CD4-positive, alpha-beta T cell treated with Interleukin-17A for 4 hours (primary cell): ENCODE measurements at places on chromosomes 12 and 14.

GRCh38 chr12:1213618-1214205 lies 222.7 kb downstream of the ERC1 start:
- DNase-seq, result no peak

- no peak for DNase-seq
Measured at GRCh38 chr14:31560759-31561154, 447 bp upstream of the NUBPL start.

DNA sequence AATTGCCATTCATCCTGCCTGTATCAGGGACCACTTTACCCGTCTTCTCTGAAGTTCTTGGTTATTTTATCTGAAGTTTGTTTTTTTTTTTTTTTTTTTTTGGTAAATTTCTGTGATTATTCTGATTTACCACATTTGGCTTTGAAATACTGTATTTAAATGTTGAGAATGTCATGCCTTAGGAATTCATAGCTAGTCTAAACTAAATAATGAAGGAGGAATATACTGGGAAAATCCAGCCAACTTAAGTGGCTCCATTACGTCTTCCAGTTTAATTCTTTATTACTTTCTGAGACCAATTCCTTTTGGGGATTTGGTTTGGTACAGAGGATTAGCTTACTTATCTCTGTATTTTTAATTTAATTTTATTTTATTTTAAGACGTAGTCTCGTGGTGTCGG lies 60.3 kb upstream of the KCNMB4 start:
- no peak for DNase-seq

DNA sequence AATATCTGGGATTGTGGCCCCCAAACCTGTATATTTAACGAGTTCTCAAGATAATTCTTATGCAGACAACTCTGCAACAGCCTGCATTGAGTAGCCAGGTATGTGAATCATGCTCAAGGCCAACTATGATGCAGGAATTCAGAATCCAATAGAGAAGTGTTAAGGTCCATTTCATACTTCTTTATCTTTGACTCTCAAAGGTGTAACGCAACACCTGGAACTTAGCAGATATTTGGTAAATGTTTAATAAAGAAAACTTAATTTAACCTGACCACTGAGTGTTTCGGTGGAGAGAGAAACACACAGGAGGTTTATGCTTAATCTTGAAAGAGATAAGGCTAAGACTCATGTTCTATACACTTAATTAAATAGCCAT lies 156.5 kb upstream of the PLEKHG7 start:
- DNase-seq, result no peak

DNA sequence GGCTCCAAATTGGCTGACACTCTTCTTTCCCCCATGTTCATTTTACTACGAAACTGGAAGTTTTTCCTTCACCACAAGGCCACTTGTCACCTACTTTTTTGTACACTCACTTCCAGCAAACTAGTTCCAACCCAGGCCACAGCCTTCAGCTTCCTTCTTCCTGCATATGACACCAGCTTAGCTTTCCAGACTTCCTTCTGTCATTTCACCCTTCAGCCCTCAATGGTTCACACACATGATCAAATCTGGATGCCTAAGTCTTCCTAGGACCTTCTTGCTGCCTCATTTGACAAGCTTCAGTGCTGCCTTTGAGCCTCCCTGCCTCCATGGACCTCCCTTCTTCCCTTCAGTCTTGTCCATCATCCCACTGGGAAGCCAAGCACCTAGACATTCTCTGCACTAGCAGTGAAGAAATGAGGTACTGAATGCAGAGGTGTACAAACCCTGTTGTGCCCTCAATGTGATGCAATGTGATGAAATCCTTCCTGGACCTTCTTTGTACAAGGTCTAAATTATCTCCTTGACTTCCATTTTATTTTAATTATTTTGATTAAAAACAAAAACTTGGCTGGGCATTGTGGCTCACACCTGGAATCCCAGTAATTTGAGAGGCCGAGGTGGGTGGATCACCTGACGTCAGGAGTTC lies 4.3 kb upstream of the REC8 start:
- DNase-seq, result no peak

GRCh38 chr12:110591451-110592051 lies 8.4 kb upstream of the PPTC7 start:
- DNase-seq, result no peak

DNA sequence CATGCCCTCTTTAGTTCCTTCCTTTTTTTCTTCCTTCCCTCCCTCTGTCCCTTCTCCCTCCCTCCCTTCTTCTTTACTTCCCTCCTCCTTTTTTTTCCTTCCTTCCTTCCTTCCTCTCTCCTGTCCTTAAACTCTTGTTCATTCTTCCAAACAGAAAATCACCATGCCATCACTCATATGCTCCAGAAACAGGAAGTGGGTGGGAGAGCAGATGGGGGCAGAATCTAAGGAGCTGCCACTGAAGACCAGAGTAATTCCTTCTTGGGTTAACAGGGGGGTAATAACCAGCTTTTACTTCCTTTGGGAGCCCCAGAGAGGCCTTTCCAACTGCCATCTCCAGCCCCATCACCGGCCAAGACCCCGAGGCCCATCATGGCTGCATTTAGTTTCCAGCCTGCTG lies 51.2 kb downstream of the SVOP start:
- DNase-seq, result no peak
